ENCODE measurements at places on chromosomes 4 and X. TPM values are rescaled to one million over a fixed set of nuclear protein-coding genes. Genes with fewer than 3 reads are reported as not detected.
A peak's percentile ranks its signal among the peaks of the same experiment; 100 is the strongest.

The ETDA gene
- total RNA-seq, result not detected

The NAA11 gene
- total RNA-seq, result not detected

The ZNF711 gene
- total RNA-seq, result not detected

The FRAS1 gene
- 13.1 TPM for total RNA-seq

The HEPH gene
- not detected for total RNA-seq

The EDNRA gene
- total RNA-seq, result not detected

The F8A3 gene
- total RNA-seq, result 28.3 TPM

The ERAS gene
- 0.50 TPM for total RNA-seq

DNA sequence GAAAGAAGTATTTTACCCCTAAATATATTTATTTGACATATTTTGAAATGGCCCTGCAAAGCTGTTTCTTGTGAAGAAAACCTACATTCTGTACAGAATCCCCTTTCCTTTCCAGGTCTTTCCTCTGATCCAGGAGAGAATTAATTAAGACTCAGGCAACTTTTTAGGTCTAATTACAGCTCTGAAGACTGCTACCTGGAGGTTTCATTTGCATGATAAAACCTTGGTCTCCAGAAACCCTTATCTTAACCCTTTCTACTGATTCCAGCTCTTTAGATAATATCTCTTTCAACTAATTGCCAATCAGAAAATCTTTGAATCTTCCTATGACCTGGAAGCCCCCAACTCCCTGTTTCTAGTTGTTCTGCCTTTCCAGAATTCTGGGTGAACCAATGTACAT is 224.0 kb downstream of the FAM47A start:
- no peak for DNase-seq

GRCh38 chr4:123102897-123103471 is 180.6 kb upstream of the NUDT6 start:
- no peak for DNase-seq

DNA sequence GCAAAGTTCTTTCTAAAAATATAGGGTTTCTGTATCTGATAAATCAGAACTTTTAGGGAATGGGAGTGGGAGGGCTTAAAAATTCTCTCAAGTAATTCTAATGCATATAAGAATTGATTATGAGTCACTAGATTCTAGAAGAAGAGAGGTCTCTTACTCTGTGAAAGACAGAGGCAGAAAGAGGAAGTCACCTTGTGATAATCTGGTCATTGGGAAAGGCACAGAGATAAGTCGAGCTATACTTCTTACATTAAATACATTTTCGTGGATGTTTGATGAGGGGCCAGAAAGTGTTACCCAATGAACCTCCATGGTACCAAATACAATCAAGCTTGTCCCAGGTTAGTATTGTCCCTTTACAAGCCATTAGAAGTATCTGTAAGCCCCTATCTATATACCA is 134.4 kb downstream of the MAD2L1 start:
- no peak for DNase-seq

DNA sequence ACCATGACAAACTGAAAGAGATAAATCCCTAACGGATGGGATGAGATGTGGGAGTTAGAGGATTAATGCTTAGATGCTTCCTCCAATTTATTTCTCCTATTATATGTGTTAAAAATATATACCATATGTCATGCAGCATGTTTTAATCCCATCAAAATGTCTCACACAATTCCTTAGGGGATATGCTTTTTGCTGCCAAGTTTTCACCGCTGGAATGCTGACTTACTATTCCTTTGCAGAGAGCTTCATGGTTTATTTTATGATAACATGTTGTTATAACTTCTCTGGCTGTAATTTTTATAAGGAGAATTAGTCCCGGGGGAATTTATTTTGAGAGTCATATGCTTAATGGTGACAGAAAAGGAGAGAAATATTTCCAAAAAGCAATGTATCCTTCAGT is 670.3 kb downstream of the IL1RAPL1 start:
- no peak for DNase-seq

DNA sequence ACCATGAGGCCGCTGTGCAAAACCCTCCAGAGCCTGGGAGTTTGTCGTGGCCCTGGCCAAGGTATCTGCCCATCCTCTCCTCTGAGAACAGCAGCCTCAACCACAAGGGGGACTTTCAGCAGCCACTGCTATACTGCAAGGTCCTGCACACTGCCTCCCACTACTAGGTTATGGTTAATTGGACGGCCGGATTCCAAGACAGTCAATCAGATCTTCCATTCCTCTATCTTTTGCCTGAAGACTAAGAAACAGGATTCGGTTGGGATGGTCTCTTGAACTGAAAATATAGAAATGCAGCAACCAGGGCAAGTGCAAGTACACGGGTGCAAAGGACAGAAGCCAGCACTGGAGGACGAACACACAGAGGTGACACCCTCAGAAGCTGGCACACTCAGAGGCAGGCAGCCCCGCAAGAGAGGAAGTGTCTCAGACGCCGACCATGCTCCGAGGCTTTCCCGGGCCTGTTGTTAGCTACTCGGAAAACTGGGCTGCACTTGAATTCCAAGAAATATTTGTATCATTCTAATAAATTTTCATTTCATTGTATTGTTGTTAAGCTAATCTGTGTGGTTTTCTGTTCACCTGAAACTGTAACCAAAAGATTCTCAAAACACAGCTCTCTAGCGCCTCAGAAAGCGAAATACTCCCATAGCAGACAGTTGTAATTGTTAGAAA is 63.3 kb downstream of the AFAP1 start:
- no peak for DNase-seq

- no peak for DNase-seq
These were observed 441.9 kb downstream of the FSTL5 start for GRCh38 chr4:161721947-161722346.

- DNase-seq, result no peak
These were observed 27.7 kb downstream of the FBXO8 start for GRCh38 chr4:174255786-174256185.

DNA sequence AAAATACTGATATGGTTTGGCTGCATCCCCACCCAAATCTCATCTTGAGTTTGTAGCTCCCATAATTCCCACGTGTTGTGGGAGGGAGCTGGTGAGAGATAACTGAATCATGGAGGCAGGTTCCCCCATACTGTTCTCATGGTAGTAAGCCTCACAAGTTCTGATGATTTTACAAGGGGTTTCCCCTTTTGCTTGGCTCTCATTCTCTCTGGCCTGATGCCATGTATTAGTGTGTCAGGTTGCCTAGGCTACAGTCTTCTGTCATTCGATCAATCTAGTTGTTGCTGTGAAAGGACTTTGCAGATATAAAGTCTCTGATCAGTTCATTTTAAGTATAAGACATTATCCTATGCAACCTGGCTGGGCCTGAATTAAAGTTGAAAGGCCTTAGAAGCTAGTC is 209.3 kb upstream of the MAOA start:
- DNase-seq, result no peak

GRCh38 chr4:6727943-6728250 is 11.9 kb downstream of the BLOC1S4 start:
- no peak for DNase-seq

DNA sequence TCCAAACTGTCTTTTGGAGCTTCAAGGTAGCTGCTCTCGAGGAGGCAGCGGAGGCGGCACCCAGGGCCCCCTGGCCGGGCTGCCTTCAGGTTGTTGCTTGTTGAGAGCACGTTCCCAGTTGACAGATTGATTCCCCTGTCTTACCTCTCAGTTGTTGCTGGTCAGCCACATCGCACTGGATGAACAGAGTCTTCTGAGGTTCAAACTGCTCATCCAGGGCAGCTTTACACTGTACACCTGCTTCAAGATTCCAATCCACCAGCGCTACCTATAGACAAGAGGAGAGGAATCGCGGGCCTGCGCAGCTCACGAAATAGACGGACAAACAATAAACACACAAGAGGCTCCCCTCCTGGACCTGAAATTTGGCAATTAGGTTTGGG is 497 bp downstream of the HPGD start:
- peak; percentile 27 for DNase-seq

DNA sequence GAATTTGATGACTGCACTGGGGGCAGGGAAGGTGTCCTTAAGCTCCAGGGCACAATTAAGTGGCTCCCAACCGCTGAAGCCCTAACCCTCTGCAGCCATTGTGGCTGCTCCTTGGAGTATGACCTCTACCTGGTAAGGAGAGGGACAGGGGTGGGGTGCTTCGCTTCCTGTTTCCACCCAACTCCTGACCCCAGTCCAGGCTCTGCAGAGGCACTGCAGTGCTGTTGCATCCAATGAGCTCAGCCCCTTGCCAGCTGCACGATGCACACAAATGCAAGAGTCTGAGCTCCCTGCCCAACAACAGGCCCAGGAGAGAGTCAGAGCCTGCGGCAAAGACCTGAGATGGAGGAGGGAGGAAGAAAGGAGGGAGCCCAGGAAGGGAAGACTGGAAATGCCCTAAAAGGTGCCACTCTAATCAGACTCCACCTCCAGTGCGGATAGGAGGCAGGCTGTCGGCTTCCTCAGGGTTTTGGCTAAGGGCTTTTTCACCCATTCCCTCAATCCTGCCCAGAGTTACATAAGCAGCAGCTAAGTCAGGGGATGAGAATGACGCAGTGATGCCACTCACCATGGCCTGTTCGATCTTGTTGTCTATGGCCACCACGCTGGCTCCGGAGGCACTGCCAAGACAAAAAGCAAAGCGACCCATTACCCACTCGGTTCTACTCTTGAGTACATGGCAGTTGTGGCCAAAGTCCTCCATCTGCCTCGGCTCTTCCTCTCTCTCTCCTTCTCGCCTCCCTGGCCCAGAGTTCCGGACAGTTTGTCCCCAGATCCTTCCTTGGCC is 60.1 kb downstream of the TSC22D3 start:
- no peak for DNase-seq

DNA sequence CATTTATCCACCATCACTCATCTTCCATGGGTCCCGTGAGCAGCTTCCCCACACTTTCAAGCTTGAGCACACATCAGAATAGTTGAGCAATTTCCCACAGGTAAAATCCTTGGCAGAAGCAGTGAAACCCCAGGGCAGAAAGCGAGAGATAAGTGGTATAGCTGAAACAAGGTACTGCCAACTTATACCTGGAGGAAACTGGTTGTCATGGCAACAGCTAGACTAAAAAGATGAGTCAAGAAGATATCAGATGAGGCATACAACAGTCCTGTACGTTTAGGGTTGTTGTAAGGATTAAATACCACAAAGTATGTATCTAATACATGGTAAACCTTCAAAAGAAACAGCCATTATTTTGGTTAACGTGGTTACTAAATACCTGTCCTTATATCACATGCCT is 66.9 kb upstream of the PHOX2B start:
- DNase-seq, result no peak

- no peak for DNase-seq
These were observed 232.3 kb downstream of the PTTG2 start for GRCh38 chr4:38192516-38192915.

DNA sequence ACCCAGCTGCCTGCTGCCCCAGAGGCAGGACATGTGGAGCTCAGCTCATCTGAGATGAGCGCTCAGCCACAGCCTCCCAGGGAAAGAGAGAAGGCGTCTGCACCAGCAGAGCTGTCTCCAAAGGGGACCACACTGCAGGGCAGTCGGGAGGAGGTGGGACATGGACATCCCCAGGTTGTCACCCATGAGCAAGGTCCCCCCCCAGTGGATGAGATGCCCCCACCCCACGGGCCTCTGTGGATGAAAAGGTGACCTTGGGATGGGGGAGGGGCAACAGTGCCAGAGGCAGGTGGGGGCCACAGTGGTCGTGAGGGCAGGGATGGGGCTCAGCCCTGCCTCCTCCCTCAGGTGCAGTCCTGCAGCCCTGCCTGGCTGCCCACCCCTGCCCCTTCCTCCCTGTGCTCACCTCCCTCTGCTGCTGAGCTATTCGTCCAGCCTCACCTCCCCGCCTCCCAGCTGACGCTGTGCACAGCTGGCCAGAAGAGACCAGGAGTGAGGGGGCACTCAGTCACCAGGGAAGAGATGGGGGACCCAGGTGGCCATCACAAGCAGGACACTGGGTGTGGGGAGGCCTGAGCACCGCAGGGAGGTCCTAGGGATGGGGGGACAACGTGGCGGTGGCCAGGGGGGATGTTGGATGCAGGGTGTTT is 9.3 kb downstream of the NKX1-1 start:
- DNase-seq, result no peak

- no peak for DNase-seq
These were observed 52.1 kb upstream of the RASGEF1B start for GRCh38 chr4:81523672-81524327.

DNA sequence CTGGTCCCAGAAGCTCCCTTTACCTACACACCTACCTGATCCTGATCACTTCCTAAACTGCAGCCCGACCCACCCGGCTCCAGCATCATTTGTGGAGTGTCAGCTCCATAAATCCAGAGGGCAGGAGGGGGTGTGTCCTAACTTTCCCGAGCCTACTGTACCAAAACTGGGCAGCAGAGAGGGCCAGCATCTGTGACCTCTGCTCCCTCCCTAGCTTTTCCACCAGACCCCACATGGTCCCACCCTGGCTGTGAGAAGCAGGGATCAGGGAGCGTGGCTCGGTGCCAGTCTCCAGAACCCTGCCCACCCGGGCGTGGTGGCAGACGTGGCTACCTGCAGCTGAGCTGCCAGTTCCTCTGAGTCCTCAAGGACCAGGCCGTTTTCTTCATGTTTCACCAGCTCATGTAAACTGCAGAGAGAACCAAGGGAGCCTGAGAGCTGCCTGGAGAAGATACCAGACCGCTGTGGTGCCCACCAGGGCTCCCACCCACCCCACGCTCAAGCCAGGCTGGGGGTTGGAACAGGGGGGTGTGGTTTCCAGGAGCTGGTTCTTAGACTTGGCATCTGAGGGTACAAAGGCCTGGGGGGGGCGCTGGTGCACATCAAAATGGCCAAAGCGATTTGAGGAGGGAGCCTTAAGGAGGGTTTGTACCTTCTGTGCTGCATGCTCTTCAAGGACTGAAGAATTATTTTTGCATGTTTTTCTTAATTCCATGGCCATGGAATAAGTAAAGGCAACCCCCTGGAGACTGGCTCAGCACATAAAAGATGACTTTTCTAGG is 76.7 kb upstream of the DRD5 start:
- no peak for DNase-seq

Data from PC-9 (cell line).